Activated CD8-positive, alpha-beta memory T cell treated with anti-CD3 and anti-CD28 coated beads for 4 hours (primary cell): ENCODE measurements at places on chromosomes 1 and 21.

GRCh38 chr21:16534408-16535101 is 804.8 kb downstream of the USP25 start:
- DNase-seq, result no peak

GRCh38 chr1:221620437-221621384 is 121.2 kb downstream of the DUSP10 start:
- DNase-seq, result no peak

- DNase-seq, result no peak
These were observed 55.5 kb upstream of the FOXO6 start for GRCh38 chr1:41305576-41306363.

GRCh38 chr1:17014671-17015567 is 3.2 kb upstream of the ATP13A2 start:
- no peak for DNase-seq

DNA sequence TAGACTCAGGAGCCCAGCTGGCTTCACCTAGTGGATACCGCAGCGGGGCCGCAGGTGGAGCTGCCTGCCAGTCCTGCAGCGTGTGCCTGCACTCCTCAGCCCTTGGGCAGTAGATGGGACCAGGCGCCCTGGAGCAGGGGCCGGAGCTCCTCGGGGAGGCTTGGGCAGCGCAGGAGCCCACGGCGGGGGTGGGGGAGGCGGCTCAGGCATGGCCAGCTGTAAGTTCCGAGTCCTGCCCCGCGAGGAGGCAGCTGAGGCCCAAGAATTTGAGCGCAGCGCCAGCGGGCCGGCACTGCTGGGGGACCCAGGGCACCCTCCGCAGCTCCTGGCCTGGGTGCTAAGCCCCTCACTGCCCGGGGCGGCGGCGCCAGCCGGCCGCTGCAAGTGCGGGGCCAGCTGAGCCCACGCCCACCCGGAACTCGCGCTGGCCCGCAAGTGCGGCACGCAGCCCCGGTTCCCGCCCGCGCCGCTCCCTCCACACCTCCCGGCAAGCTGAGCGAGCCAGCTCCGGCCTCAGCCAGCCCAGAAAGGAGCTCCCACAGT is 30.9 kb downstream of the UTP25 start:
- no peak for DNase-seq

GRCh38 chr1:109513110-109513710 is 3.7 kb upstream of the AMIGO1 start:
- DNase-seq, result no peak

DNA sequence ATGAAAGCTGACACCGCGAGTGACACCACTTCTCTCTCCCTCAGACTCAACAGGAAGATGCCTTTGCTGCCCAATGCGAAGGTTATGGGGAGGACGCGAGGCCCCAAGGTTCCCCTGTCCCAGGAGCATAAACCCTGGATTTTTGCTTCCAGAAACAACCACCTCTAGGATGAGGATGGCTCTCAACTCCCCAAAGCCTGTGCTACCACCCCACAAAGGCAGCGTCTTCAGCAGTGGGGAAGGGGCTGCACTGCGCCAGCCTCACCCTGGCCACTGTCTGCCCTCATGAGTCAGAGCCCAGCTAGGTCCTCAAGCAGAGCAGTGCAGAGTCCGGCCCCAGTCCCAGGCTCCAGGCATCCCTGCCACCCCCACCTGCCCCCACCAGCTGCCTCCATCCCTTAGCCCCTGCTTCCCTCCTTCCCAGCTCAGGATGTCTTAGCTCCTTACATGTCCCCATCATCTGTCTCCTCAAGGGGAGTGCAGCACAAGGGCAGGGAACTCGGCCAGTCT is 6.9 kb upstream of the SRARP start:
- no peak for DNase-seq

GRCh38 chr1:12129624-12130023 is 37.2 kb upstream of the TNFRSF1B start:
- no peak for DNase-seq

DNA sequence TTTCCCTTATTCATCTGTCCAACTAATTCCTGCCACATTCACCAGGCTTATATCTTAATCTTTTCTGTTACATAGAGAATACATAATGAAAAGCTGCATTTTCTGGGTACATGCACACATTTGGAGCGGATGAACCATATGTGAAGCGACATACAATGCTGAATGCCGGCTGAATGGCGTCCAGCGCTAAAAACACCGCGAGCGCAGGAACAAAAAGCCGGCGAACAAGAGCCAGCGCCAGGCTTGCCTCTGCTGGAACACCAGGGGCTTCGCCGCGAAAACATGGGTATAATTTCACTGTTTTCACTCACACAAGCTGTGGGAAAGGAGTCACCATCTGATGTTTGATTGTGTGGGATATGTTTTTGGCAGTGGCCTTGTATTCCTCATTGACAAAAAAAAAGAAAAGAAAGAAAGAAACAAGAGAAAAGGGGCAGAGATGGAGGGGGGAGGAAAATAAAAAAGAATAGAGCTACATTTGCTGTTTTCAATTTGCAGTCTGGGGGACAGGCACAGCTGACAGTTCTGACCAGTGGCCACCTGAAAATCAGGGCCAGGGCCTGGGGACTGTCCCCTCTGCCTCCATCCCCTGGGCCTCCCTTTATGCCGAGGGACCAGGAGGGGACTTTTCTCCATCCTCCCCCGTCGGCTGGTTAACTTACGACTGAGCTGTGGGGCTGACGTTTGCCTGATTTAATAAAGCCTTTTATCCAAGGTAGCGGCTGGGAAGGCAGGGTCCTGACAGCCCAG is 70.2 kb upstream of the OLIG2 start:
- DNase-seq, result no peak

GRCh38 chr1:232307296-232308017 is 322.5 kb downstream of the SIPA1L2 start:
- DNase-seq, result no peak

DNA sequence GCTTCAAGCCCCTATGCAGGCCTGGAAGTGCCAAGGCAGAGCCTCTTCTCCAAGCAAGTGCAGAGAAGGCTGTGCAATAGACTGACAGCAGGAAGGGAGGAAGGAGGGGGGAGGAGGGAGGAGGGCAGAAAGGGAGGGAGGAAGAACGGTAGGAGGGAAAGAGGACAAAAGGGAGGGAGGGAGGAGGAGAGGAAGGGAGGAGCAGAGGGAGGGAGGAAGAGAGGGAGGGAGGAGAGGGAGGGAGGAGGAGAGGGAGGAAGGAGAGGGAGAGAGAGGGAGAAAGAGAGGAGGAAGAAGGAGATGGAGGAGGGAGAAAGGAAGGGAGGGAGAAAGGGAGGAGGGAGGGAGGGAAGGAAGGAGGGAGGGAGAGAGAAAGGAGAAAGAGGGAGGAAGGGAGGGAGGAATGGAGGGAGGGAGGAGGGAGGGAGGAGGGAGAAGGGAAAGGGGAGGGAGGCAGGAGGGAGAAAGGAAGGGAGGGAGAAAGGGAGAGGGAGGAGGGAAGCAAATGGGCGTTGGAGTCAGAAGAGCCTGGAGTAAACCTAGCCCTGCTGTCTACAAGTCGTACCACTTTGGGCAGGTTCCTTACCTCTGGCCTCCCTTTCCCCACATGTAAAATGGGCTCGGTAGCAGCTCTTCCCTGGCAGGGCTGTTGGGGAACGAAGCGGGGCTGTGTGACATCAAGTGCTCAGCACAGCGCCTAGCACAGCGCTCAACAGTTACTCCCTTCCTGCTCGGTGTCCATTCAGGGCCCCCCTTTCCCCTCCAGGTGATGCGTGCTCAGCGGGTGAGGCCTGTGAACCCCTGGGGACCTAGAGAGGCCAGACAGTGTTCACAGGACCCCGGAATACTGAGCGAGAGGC is 244.6 kb downstream of the NPHP4 start:
- DNase-seq, result no peak

GRCh38 chr1:214352838-214353237 is 71.9 kb downstream of the SMYD2 start:
- no peak for DNase-seq

GRCh38 chr1:247316590-247317197 is 15.0 kb downstream of the ZNF496 start:
- DNase-seq, result no peak

- DNase-seq, result no peak
These were observed 20.8 kb downstream of the ACADM start for GRCh38 chr1:75745276-75745675.

DNA sequence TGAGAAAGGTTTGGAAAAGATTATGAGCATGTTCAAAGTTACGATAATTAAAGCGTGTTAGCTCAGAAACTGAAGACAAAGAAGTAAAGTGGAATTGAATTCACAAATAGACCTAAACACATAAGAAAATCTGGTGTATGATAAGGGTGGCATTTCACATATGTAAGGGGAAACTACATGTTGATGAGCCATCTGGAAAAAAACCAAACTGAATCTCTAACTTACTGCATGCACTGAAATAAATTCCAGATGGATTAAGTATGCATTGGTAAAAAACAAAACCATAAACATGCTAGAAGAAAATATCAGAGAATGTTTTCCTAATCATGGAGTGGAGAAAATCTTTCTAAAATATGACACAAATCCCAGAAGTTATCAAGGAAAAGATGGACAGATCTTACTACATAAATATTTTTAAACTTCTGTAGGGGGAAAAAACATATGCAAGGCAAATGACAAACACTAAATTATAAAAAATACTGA is 34.0 kb upstream of the CTPS1 start:
- no peak for DNase-seq

DNA sequence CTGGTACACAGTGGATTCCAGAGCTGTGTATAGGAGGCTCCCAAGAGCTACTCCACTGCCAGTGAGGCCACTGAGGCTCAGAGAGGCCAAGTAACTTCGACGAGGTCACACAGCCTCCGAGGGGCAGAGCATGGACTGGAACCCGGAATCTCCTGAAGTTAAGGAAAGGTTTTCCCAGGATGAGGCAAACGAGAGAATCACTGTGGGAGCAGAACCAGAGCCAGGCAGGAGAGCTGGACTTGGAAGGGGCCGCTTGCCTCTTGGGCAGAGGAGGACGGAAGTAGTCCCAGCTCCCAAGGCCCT is 52.0 kb downstream of the GLIS1 start:
- DNase-seq, result no peak

GRCh38 chr21:25881524-25882376 is 147.0 kb downstream of the GABPA start:
- DNase-seq, result peak; percentile 9

- no peak for DNase-seq
These were observed 29.1 kb upstream of the IFNGR2 start for GRCh38 chr21:33374080-33374449.

DNA sequence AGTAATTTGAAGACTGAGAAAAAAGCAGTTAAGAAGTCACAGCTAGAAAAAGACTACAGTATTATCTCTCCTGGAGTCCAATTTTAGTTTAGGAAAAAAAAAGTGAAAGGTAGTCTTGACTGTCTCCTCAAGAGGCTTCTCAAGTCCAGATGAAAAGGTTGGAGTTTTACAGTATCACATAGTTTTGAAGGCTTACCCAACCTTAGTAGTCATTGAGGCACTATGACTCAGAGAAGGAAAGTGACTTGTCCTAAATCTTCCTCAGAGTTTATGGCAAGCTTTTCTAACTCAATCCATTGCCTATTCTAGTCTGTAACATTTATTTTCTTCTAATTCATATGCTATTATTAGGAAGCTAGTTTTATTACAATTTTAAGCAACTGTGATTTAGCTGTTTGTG is 174.9 kb downstream of the DPYD start:
- no peak for DNase-seq

- no peak for DNase-seq
These were observed 700 bp upstream of the KMO start for GRCh38 chr1:241531195-241532161.

DNA sequence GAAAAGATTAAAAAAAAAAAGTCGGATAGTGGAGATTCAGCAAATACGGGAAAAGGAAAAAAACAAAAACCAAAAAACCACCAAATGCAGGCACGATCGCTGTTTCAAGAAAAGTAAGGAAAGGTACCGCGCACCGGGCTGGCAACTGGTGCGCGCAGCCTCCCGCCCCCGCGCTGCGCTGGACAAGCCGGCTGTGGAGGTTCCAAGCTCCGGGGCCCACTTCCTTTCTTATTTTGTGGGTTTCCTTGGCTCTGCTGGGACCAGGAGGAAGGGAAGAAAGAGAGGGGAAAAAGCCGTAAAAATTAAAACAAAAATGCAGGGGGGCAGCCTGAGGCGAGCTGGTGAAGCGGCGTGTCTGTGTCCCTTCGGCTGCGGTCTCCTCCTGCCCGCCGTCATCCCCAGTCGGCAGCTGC is 233 bp downstream of the ADAMTS5 start:
- no peak for DNase-seq

- no peak for DNase-seq
These were observed 14.4 kb upstream of the DIPK1A start for GRCh38 chr1:92975551-92976232.

DNA sequence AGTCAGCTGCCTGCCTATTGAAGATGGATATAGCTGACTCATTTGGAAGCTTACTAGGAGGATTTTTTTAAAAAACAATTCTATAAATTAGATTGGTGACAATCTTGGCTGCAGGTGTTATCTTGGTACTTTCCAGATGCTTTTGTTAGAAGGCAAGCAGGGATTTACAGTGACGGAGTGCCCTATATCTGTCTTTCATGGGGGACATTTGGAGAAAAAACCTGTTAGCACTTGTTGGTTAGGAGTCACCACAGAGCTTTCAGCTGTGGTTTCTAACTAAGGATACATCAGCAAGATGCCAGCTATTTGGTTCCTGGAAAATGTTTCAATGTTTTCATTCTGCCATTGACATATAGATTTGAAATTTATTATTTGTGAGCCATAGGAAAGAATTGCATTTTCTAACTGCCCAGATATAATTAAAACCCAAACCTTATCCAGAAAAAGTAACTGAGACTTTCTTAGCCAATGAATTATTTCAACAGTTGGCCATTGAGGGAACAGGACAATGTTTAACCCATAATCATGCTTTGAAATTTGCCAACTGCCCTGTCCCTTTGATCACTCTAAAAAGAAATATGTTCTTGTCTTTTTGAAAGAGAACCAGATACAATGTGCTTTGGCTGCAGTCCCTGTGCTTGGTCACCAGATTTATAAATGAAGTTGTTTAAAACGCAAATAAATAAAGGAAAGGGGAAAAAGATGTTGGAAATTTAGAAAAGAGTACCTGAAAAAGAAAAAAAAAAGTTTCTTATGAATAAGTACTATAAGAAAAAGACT is 761.0 kb upstream of the CXADR start:
- DNase-seq, result no peak

DNA sequence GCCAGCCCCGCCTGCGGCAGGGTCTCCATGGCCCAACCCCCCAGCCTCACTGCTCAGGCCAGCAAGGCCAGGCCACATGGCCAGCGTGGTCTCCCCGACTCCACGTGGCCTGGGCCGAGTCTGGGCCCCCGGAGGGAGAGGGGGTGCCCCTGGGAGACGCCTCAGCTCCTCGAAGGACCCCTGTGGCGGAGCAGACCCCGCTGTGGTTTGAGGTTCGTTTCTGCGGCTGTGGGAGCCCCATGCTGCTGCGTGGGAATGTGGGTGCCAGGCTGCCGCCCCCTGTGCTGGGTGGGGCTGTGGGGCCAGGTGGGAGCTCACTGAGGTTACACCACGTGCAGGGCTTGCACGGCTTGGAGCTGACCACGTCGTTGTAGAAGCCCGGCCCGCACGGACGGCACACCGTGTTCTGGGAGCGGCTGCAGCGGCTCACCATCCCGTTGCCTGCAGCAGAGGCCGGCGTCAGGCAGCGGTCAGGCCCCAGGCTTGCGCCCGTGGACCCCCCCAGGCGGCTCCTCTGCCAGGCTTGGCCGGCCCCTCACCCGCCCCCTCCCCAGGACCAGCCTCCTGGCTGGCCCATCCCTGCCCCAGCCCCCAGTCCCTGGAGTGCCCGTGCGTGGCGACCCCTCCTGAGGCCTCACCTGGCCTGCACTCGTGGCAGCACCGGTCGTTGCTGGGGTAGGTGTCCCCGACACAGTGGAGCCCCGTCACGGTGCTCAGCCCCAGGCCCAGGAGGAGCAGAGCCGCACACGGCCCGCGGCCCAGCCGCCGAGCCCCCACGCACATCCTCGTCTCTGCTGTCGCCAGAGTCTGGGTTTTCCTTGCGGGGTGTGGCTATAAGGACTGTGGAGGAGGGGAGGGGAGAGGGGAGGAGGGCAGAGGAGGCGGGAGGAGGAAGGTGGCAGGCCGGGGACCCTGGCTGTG is at the start of gene TNFRSF4:
TNFRSF4 (minus strand) TSS at position 809 of the 921 bp plus-strand sequence; CDS start at position 783, 26 bp downstream.
- no peak for DNase-seq
